ENCODE measurements at places on chromosomes 6 and 20.

- ATAC-seq: no peak
These were observed 242.5 kb upstream of the KCNG1 start for GRCh38 chr20:51265361-51265760.

DNA sequence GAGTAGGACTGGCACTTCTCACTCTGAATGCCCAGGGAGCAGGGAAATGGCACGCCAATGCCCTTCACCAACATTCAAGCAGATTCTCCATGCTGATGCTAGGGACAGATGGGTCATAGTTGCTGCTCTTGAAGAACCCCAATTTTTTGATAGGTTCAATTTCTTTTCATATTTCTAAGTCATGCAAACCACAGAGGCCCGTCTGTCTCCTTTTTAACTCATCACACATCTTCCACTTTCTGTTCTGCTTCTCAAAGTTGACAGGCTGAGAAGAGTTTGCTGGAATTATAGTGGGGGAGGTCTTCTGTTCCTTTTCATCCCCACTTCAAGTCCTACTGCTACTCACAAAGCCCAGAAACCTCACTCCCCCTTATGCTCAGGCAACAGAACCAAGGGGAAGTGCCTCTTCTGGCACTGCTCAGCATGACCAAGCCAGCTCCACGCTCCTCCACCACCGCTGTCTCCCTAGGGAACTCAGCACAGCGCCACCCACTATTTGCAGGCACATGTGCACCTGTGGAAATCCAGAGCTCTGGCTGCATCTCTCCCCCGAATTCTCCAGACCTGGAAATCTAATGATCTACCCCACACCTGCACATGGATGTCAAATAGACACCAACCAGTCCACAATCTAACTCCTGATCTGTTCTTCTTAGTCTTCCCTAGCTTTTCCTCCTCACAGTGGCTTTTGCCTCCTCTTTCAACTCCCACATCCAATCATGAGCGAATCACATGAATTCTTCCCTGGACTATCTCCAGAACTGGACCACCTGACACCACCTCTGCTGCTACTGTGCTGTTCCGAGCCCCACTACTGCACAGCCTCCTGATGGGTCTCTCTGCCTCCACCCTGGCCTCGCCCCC, 10.7 kb downstream of the ZBTB24 start:
- ATAC-seq: peak; percentile 74

DNA sequence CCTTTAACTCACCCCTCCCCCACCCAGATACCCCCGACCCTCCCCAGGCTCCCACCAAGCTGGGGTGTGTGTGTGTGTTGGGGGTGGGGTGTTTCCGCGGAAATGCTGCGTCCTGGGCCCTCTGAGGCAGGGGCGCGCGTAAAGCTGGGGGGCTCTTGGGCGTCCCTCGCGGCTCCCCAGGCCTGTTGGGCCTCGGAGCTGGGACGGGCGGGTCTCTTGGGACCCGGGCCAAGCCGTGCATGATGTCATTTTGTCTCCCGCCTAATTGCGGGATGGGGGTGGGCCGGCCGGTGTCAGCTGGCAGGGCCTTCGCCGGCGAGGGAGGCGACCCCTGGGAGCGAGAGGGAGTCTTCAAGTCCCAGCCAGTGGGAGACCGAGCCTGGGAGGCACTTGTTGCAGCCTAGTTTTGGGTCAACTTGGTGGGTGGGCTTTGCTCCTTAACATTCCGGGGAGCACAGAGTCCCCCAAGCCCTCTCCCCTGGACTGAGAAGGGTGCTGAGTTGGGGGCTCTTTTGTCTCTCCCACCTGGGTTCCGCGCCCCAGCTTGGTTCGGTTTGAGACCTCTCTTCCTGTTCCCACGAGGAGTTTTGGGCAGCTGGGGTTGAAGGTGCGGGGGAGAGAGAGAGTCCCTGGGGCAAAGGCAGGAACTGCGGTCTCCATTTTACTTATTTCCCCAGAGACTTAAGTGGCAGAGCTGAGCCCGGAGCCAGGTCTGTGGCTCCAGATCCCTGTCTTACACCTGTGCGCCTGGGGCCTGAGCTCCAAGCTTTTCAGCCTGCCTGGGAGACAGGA, 623 bp downstream of the MYBL2 start:
- ATAC-seq: no peak

- ATAC-seq: no peak
These were observed 53.3 kb upstream of the EYS start for GRCh38 chr6:65760285-65760684.

GRCh38 chr6:77796824-77797809, 144.3 kb downstream of the MEI4 start:
- ATAC-seq: no peak
